Heart right ventricle (tissue), 16 donors: ENCODE measurements at places on chromosomes 7 and 10.

- no peak overlapping the region for H3K27ac ChIP-seq
- no peaks in the 10 kb centered on the region for H3K4me1 ChIP-seq
- H3K27me3 ChIP-seq, result no peaks in the 10 kb centered on the region
- H3K36me3 ChIP-seq, result no peaks in the 10 kb centered on the region
- no peak for DNase-seq
These were observed 42.8 kb downstream of the CPXM2 start for GRCh38 chr10:123848564-123849457.

- no peak for DNase-seq
- H3K27me3 ChIP-seq, result no peaks in the 10 kb centered on the region
- H3K36me3 ChIP-seq, result no peaks in the 10 kb centered on the region
- H3K4me3 ChIP-seq, result no peak overlapping the region
- no peak overlapping the region for H3K27ac ChIP-seq
- H3K4me1 ChIP-seq, result no peaks in the 10 kb centered on the region
These were observed 24.4 kb upstream of the ANK3 start for GRCh38 chr10:60414111-60414510.

- no peak for DNase-seq
- no peak overlapping the region for H3K4me3 ChIP-seq
These were observed 1288.7 kb upstream of the SORCS1 start for GRCh38 chr10:108453166-108453565.

DNA sequence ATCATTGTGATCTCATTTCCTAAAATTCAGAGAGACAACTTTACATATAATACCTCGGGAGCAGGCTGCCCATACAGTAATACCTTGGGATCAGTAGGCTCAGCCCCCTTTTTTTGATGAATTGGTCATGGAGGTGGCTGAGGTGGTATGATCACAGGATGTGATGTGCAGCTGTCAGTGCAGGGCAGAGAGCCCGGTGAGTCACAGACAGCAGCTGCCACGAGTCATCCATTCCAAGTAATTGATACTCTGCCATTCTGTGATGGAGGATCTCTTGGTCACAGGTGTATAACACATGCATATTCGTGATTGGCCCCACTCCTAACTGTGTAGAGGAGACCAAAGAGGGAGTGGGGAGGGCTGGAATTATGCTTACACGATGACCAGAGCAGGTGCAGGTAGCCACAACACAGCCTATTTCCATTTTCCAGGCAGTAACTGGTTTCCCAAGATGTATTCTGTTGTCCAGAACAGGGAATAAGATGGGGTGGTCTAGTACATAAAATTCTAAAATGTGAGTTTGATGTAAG is 14.1 kb downstream of the NRCAM start:
- H3K4me3 ChIP-seq, result no peak overlapping the region
- H3K27me3 ChIP-seq, result peaks cover 5% of the 10 kb centered on the region
- no peak overlapping the region for H3K27ac ChIP-seq
- H3K36me3 ChIP-seq, result no peaks in the 10 kb centered on the region

GRCh38 chr7:132469681-132470080 is 106.6 kb downstream of the PLXNA4 start:
- peaks cover 52% of the 10 kb centered on the region for H3K4me1 ChIP-seq
- no peak overlapping the region for H3K4me3 ChIP-seq
- no peak overlapping the region for H3K27ac ChIP-seq
- H3K36me3 ChIP-seq, result no peaks in the 10 kb centered on the region

DNA sequence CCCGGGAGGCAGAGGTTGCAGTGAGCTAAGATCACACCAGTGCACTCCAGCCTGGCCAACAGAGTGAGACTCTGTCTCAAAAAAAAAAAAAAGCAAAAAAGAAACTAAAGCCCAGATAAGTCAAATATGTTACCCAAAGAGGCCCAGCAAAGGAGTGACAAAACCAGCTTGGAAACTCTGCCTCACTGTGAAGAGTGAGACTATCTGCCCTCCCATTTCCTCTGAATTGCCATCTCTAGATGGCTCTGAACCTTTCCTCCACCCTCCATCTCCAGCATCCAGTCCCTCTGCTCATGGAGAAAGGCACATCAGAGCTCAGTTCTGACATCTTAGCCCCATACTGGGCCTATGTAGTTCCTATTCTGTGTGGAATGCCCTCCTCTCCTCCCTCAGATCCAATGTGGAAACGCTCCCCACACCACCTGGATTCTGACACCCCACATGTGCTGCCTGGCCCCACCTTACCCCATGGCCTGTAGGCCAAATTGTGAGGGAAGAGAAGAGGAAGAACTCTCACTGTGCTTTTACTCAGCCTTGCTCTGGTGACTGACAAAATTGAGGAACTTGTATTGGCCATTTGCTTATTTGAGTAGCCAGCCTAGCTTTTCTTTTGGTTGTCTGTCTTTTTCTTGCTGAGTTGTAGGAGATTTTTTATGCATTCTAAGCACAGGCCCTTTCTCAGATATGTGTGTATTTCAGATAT is 18.0 kb upstream of the NUDCD3 start:
- H3K4me1 ChIP-seq, result no peaks in the 10 kb centered on the region
- H3K27me3 ChIP-seq, result peaks cover 8% of the 10 kb centered on the region
- no peaks in the 10 kb centered on the region for H3K36me3 ChIP-seq

DNA sequence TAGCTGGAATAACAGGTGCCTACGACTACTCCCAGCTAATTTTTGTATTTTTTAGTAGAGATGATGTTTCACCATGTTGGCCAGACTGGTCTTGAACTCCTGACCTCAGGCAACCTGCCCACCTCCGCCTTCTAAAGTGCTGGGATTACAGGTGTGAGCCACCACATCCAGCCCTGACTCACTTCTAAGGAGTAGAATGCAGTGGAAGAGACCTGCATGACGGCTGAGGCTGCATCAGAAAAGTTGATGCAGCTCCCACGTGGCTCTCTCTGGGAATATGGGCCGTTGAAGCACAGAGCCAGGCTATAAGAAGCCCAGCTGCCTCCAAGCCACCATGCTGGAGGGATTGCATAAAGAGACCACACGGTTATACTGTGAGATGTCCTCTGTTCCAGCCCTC is 21.6 kb upstream of the ASL start:
- H3K4me1 ChIP-seq, result peaks cover 4% of the 10 kb centered on the region
- no peak overlapping the region for H3K27ac ChIP-seq
- no peak for DNase-seq
- no peaks in the 10 kb centered on the region for H3K36me3 ChIP-seq
- no peak overlapping the region for H3K4me3 ChIP-seq

GRCh38 chr10:98256692-98257091 is 11.3 kb downstream of the LOXL4 start:
- H3K4me1 ChIP-seq, result no peaks in the 10 kb centered on the region
- no peaks in the 10 kb centered on the region for H3K36me3 ChIP-seq
- H3K27me3 ChIP-seq, result no peaks in the 10 kb centered on the region

DNA sequence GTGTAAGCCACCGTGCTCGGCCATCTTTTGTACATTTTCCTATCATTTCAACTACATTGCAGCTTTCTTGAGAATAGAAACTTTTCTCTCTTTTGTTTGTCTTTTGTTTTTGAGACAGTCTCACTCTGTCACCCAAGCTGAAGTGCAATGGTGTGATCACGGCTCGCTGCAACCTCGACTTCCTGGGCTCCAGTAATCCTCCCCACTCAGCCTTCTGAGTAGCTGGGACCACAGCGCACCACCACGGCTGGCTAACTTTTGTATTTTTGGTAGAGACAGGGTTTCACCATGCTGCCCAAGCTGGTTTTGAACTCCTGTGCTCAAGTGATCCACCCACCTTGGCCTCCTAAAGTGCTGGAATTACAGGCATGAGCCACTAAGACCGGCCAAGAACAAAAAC is 31.3 kb upstream of the DAGLB start:
- no peak overlapping the region for H3K4me3 ChIP-seq
- no peaks in the 10 kb centered on the region for H3K27me3 ChIP-seq
- H3K4me1 ChIP-seq, result peaks cover 7% of the 10 kb centered on the region

GRCh38 chr7:100369105-100369504 is 4.2 kb upstream of the PILRA start:
- H3K4me3 ChIP-seq, result no peak overlapping the region

DNA sequence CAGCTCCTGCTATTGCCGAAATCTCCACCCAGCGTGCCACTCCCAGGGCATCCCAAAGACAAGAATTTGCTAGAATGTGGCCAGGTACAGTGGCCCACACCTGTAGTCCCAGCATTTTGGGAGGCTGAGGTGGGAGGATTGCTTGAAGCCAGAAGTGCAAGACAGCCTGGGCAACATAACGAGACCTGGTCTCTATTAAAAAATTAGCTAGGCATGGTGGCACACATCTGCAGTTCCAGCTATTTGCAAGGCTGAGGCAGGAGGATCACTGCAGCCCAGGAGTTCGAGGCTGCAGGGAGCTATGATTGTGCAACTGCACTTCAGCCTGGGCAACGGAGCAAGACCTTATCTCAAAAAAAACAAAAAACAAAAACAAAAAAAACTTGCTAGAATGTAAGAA is 73.3 kb upstream of the LYZL2 start:
- no peaks in the 10 kb centered on the region for H3K27me3 ChIP-seq
- no peak overlapping the region for H3K4me3 ChIP-seq
- no peak for DNase-seq
- H3K36me3 ChIP-seq, result no peaks in the 10 kb centered on the region
- no peaks in the 10 kb centered on the region for H3K4me1 ChIP-seq
- no peak overlapping the region for H3K27ac ChIP-seq
